ENCODE measurements at places on chromosomes 5 and 9. TPM values are rescaled to one million over a fixed set of nuclear protein-coding genes. Genes with fewer than 3 reads are reported as not detected.
A peak's percentile ranks its signal among the peaks of the same experiment; 100 is the strongest.

The RANBP3L gene
- 2.3 TPM for total RNA-seq

The SMIM33 gene
- total RNA-seq, result 0.87 TPM

The LURAP1L gene
- total RNA-seq, result 19.3 TPM

The PKN3 gene
- 13.3 TPM for total RNA-seq

The JAKMIP2 gene
- 2.9 TPM for total RNA-seq

The PCDHA1 gene
- total RNA-seq, result not detected

DNA sequence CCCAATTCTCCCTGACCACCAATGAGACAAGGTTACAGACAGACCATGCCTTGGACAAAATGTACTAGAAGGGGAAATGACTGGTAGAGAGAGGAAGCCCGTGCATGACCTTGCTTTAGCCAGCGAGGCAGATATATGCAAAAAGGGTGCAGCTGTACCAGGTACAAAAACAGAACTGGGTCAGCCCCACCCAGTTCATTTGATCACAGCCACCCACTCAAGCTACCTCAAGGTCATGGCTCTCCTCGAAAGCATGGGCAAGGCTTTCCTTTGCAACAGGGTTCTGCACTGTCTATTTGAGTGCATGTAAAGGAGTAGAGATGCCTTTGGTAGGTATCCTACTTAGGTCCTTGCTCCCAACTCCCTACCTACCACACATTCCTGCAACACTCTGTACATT lies 33.3 kb downstream of the TLE1 start:
- peak; percentile 67 for DNase-seq
- no peak overlapping the region for H3K4me3 ChIP-seq
- peaks cover 19% of the 10 kb centered on the region for H3K4me1 ChIP-seq
- peaks cover 21% of the 10 kb centered on the region for H3K36me3 ChIP-seq

DNA sequence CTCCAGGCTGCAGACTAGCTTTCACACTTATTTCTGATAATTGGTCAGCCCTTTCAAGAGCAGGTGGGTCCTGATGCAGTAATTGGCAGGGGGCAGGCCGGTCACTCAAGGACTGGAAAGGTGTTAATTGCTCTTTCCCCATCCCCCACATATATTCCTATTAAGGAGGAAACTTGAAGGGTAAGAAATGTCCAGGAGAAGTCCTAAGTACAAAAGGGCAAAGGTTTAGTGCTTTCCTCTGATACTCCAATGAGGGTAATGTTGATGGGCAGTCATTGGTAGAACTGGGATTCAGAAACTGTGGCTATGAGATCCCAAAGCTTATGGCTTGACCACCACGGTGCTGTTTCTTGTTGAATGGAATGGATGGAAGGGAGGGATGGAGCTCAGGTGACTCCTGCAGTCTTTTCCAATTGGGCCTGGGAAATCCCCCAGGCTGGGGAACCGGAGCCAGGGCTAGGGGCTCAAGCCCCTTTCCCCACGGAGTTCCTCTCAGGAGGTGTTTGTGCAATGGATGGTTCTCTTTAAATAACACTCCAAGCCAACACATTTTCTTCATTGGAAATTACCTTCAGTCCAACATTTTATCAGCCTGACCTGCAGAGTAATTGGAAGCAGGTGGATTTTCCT lies 103.2 kb upstream of the ALDH1B1 start:
- no peak overlapping the region for H3K4me3 ChIP-seq
- H3K4me1 ChIP-seq, result no peaks in the 10 kb centered on the region
- no peaks in the 10 kb centered on the region for H3K27me3 ChIP-seq
- no peak for DNase-seq
- H3K27ac ChIP-seq, result no peak overlapping the region

DNA sequence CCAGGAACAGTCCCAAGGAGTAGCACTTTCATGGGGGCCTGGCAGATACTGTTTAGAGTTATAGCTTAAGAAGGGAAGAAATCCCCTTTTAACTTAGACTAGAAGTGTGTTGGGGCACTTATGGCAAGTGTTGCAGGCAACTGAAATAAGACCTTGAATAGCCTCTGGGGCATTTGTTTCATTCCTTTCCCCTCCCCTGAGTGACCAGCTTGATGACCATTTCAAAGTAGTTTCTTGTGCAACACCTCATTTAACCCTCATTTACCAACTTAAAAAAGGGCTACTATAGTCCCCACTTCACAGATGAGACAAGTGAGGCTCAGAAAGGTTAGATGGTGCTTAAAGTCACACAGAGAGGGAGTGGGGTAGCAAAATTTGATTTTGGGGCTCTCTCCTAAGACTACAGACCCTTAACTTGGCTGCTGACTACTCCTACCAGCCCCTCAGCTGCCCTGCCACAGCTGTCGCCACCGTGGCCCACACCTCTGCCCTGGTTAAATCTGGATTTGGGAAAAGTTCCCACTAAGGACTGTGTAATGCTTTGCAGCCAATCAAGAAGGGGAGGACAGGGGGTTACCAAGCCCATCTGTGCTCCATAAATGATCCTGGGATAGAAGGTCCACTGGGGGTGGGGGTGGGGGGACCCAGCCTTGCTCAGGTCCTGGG lies 5.5 kb downstream of the PDLIM4 start:
- DNase-seq, result no peak
- H3K36me3 ChIP-seq, result peaks cover 4% of the 10 kb centered on the region
- H3K4me3 ChIP-seq, result no peak overlapping the region
- no peak overlapping the region for H3K27ac ChIP-seq
- no peaks in the 10 kb centered on the region for H3K27me3 ChIP-seq
- H3K4me1 ChIP-seq, result peaks cover 39% of the 10 kb centered on the region

- peak overlapping the region; percentile 18 for H3K27ac ChIP-seq
- H3K27me3 ChIP-seq, result no peaks in the 10 kb centered on the region
- H3K4me1 ChIP-seq, result no peaks in the 10 kb centered on the region
- peak; percentile 25 for DNase-seq
Measured at GRCh38 chr9:93387791-93388190, 63.7 kb upstream of the FAM120A start.

- peak; percentile 90 for DNase-seq
- H3K27ac ChIP-seq, result peak overlapping the region; percentile 10
- H3K4me1 ChIP-seq, result peaks cover 17% of the 10 kb centered on the region
- H3K27me3 ChIP-seq, result peaks cover 10% of the 10 kb centered on the region
- no peaks in the 10 kb centered on the region for H3K36me3 ChIP-seq
Measured at GRCh38 chr5:36690041-36690961, 83.9 kb downstream of the SLC1A3 start.

- no peak overlapping the region for H3K27ac ChIP-seq
- DNase-seq, result no peak
- H3K4me3 ChIP-seq, result no peak overlapping the region
- H3K27me3 ChIP-seq, result no peaks in the 10 kb centered on the region
- no peaks in the 10 kb centered on the region for H3K36me3 ChIP-seq
Measured at GRCh38 chr5:95358848-95359247, 32.3 kb upstream of the FAM81B start.

DNA sequence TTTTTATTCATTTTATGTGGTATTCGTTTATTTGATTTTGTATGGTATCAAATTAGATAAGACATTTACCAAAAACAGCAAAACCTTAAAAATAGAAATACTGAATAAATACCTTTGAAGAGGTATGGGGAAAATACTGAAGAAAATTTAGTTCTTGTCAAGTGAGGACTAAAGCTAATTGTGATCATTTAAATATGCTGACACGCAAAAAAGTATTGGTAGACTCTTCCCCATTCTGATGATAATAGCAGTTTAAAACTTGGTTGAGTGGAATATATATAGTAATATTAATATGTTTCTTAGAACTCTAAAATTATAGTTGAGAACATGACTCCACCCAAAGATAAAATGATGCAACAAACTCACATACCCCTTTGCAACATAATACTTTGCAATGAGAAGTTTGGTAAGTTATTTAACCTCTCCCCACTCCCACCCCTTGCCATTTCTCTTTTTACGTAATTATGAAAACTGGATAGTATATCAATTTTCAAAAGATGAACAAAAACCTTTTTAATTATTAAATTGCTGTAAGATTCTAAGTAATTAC lies 30.1 kb upstream of the SNX24 start:
- no peaks in the 10 kb centered on the region for H3K4me1 ChIP-seq
- no peak for DNase-seq
- peaks cover 31% of the 10 kb centered on the region for H3K36me3 ChIP-seq
- H3K27ac ChIP-seq, result no peak overlapping the region
- H3K27me3 ChIP-seq, result no peaks in the 10 kb centered on the region

GRCh38 chr5:86709157-86709881 lies 91.6 kb downstream of the COX7C start:
- DNase-seq, result no peak
- H3K4me3 ChIP-seq, result no peak overlapping the region
- H3K36me3 ChIP-seq, result no peaks in the 10 kb centered on the region
- no peaks in the 10 kb centered on the region for H3K4me1 ChIP-seq
- no peaks in the 10 kb centered on the region for H3K27me3 ChIP-seq

DNA sequence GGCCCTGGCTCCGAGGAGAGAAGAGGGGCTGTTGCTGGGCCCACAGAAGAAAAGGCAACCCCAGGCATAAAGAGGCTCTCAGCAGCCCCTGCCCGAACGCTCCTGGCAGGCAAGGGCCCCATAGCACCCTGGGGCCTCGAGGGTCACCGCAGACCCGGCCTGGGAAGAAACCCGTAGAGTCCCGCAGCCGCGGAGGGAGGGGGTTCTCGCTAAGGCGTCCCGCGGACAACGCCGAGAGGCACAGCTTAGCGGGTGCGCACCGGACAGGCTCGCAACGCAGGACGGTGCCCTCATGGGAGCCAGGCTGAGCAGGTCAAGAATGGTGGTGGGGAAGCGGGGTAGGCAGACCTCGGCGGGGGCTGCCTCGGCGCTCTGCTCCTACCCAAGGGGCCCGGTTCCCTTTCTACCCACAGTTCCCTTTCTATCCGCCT lies 6.7 kb downstream of the PITX1 start:
- peaks cover 24% of the 10 kb centered on the region for H3K4me1 ChIP-seq
- no peaks in the 10 kb centered on the region for H3K36me3 ChIP-seq

- no peaks in the 10 kb centered on the region for H3K4me1 ChIP-seq
- no peak overlapping the region for H3K4me3 ChIP-seq
- no peaks in the 10 kb centered on the region for H3K36me3 ChIP-seq
- no peak overlapping the region for H3K27ac ChIP-seq
- no peaks in the 10 kb centered on the region for H3K27me3 ChIP-seq
- no peak for DNase-seq
Measured at GRCh38 chr9:105076729-105077128, 148.8 kb upstream of the ABCA1 start.

- no peak overlapping the region for H3K4me3 ChIP-seq
- DNase-seq, result no peak
- H3K36me3 ChIP-seq, result no peaks in the 10 kb centered on the region
- no peak overlapping the region for H3K27ac ChIP-seq
- H3K4me1 ChIP-seq, result no peaks in the 10 kb centered on the region
- H3K27me3 ChIP-seq, result no peaks in the 10 kb centered on the region
Measured at GRCh38 chr5:72692231-72692637, 124.2 kb upstream of the TNPO1 start.

DNA sequence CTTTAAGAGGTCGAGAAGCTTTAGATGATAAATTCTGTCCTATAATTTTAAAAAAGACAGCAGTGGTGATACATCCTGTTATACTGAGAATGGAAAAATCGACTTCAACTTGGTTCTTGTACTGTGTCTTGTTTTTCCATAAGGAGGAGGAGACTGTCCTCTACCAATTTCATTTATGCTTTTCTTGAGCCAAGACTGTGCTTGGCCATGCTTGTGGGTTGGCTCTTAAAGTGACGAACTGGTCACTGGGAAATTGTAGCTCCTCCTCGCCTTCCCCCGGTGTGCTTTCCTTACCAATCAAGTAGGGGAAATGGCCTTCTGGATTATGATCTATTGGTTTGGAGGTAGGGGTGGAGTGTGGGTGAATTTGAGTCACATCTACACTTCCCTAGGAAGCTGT lies 67.1 kb upstream of the HSPB3 start:
- no peak for DNase-seq
- H3K27me3 ChIP-seq, result no peaks in the 10 kb centered on the region
- no peaks in the 10 kb centered on the region for H3K36me3 ChIP-seq
- no peak overlapping the region for H3K27ac ChIP-seq
- H3K4me1 ChIP-seq, result peaks cover 11% of the 10 kb centered on the region

DNA sequence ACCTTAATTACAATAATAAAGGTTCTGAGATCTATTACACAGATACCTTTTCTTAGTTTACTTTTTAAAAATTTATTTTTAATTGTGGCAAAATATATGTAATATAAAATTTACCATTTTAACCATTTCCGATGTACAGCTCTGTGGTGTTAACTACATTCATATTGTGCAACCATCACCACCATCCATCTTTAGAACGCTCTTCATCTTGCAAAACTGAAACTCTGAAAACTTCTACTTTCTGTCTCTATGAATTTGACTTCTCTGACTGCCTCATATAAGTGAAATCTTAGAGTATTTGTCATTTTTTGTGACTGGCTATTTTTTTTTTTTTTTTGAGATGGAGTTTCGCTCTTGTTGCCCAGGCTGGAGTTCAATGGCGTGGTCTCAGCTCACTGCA lies 26.8 kb downstream of the WWC1 start:
- H3K4me3 ChIP-seq, result no peak overlapping the region
- peak overlapping the region; percentile 77 for H3K27ac ChIP-seq
- no peaks in the 10 kb centered on the region for H3K27me3 ChIP-seq
- no peak for DNase-seq
- no peaks in the 10 kb centered on the region for H3K36me3 ChIP-seq
- H3K4me1 ChIP-seq, result peaks cover 16% of the 10 kb centered on the region

GRCh38 chr9:113516840-113517577 lies 53.5 kb downstream of the RGS3 start:
- H3K4me1 ChIP-seq, result peaks cover 31% of the 10 kb centered on the region
- H3K4me3 ChIP-seq, result no peak overlapping the region
- H3K36me3 ChIP-seq, result peaks cover 3% of the 10 kb centered on the region
- H3K27ac ChIP-seq, result peak overlapping the region; percentile 82
- no peaks in the 10 kb centered on the region for H3K27me3 ChIP-seq

- no peak overlapping the region for H3K27ac ChIP-seq
- DNase-seq, result no peak
- H3K4me1 ChIP-seq, result no peaks in the 10 kb centered on the region
- no peak overlapping the region for H3K4me3 ChIP-seq
- no peaks in the 10 kb centered on the region for H3K27me3 ChIP-seq
- no peaks in the 10 kb centered on the region for H3K36me3 ChIP-seq
Measured at GRCh38 chr5:55446640-55447351, 88.0 kb downstream of the PLPP1 start.

GRCh38 chr5:6637022-6637421 lies 3.8 kb downstream of the SRD5A1 start:
- peak overlapping the region; percentile 15 for H3K27ac ChIP-seq
- H3K4me3 ChIP-seq, result no peak overlapping the region
- peaks cover 16% of the 10 kb centered on the region for H3K4me1 ChIP-seq
- H3K27me3 ChIP-seq, result no peaks in the 10 kb centered on the region
- DNase-seq, result no peak
- no peaks in the 10 kb centered on the region for H3K36me3 ChIP-seq

DNA sequence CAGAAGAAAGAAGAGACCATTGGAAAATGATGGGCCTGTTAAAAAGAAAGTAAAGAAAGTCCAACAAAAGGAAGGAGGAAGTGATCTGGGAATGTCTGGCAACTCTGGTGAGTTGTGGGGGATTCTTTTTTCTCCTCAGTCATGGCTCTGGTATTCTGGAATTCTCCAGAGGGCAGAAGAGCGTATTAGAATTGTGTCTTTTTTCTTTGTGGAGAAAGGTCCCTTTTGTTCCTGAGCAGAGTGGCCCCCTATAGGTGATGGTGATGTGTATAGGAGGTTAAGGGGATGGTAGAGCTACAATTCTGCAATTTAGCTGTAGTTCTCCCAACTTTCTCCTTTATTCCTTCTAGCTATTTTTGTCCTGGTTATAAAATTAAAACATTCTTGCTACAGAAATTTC lies 1.6 kb upstream of the DHFR start:
- H3K36me3 ChIP-seq, result peaks cover 4% of the 10 kb centered on the region
- H3K4me3 ChIP-seq, result no peak overlapping the region
- H3K4me1 ChIP-seq, result peaks cover 30% of the 10 kb centered on the region
- no peak for DNase-seq
